ENCODE measurements at places on chromosomes 2 and 18. TPM values are rescaled to one million over a fixed set of nuclear protein-coding genes. Genes with fewer than 3 reads are reported as not detected.

Gene OXER1
- total RNA-seq: not detected

Gene NEB
- total RNA-seq: 0.40 TPM

Gene PRKAG3
- total RNA-seq: not detected

Gene CRYGD
- total RNA-seq: not detected

Gene DLX2
- total RNA-seq: not detected

Gene ZNF638
- 87.6 TPM for total RNA-seq

Gene RELCH
- 46.3 TPM for total RNA-seq

Gene ABHD1
- 0.10 TPM for total RNA-seq

Gene FBXO15
- total RNA-seq: 0.54 TPM

Gene CFAP65
- not detected for total RNA-seq

Gene MROH2A
- not detected for total RNA-seq

Gene HAUS1
- 57.9 TPM for total RNA-seq

Gene GRB14
- total RNA-seq: not detected

Gene CD8B
- total RNA-seq: 1.2 TPM

Gene KCNIP3
- total RNA-seq: not detected

Gene FBXO36
- total RNA-seq: 0.82 TPM

Gene KCTD1
- total RNA-seq: 5.3 TPM

Gene CCDC150
- total RNA-seq: 16.0 TPM

Gene ACAA2
- 91.2 TPM for total RNA-seq

Gene ANKRD36B
- total RNA-seq: 47.5 TPM

Gene CCDC68
- total RNA-seq: 0.29 TPM

Gene CHST9
- not detected for total RNA-seq

Gene MERTK
- 0.20 TPM for total RNA-seq

Gene AMER3
- total RNA-seq: not detected

Gene PLCL1
- 1.8 TPM for total RNA-seq

Gene SERPINB10
- not detected for total RNA-seq

Gene NAT8
- total RNA-seq: not detected

Gene EPB41L3
- 14.0 TPM for total RNA-seq

Gene VWA3B
- total RNA-seq: not detected

Gene ANKAR
- 4.8 TPM for total RNA-seq

Gene UGT1A3
- not detected for total RNA-seq

Gene CHRNA1
- not detected for total RNA-seq

Gene TACR1
- total RNA-seq: not detected

Gene GATA6
- total RNA-seq: not detected

Gene OTOS
- not detected for total RNA-seq

Gene FABP1
- total RNA-seq: not detected

Gene PTPRN
- total RNA-seq: not detected

Gene NUP35
- total RNA-seq: 16.9 TPM

Gene ITGB1BP1
- total RNA-seq: 104 TPM

Gene GALR1
- total RNA-seq: not detected

Gene NMUR1
- total RNA-seq: 0.60 TPM

Gene ALPG
- not detected for total RNA-seq

Gene RMDN2
- total RNA-seq: 2.9 TPM

Gene HRH4
- 0.07 TPM for total RNA-seq

Gene ZNF396
- total RNA-seq: 0.77 TPM

Gene ALLC
- not detected for total RNA-seq

Gene CETN1
- total RNA-seq: not detected

Gene VSNL1
- not detected for total RNA-seq

Gene CHAC2
- 12.3 TPM for total RNA-seq

All from activated CD4-positive, alpha-beta T cell treated with anti-CD3 and anti-CD28 coated beads, Interleukin-2, amount 10 ng/mL, durations not matched to agents 7 days and 5 days (primary cell).